ENCODE measurements at places on chromosomes 3 and 15. TPM values are rescaled to one million over a fixed set of nuclear protein-coding genes. Genes with fewer than 3 reads are reported as not detected.

The TMOD2 gene
- 10.5 TPM for total RNA-seq

The RAD51 gene
- total RNA-seq: 4.8 TPM

The HCN4 gene
- not detected for total RNA-seq

The RFC4 gene
- 13.4 TPM for total RNA-seq

The C3orf85 gene
- total RNA-seq: not detected

The REC114 gene
- not detected for total RNA-seq

The AHSG gene
- not detected for total RNA-seq

The GOLGA6L7 gene
- not detected for total RNA-seq

The ASB14 gene
- not detected for total RNA-seq

The GOLGA6L9 gene
- total RNA-seq: 1.3 TPM

The WDR73 gene
- 28.7 TPM for total RNA-seq

The CTNNB1 gene
- total RNA-seq: 1,779 TPM

The CATSPER2 gene
- total RNA-seq: 1.6 TPM

The HDC gene
- total RNA-seq: not detected

The FBXO40 gene
- not detected for total RNA-seq

The TMEM212 gene
- total RNA-seq: not detected

The CFAP44 gene
- total RNA-seq: 4.9 TPM

The NAALADL2 gene
- 2.9 TPM for total RNA-seq

The CYP8B1 gene
- total RNA-seq: not detected

The VEPH1 gene
- 210 TPM for total RNA-seq

The ONECUT1 gene
- not detected for total RNA-seq

The LSAMP gene
- 0.10 TPM for total RNA-seq

The TMEM44 gene
- 40.8 TPM for total RNA-seq

The CIAO2A gene
- 44.7 TPM for total RNA-seq

The PPCDC gene
- 12.7 TPM for total RNA-seq

The WDR93 gene
- total RNA-seq: 0.10 TPM

The GOLGA6L10 gene
- total RNA-seq: 0.65 TPM

The PRR23E gene
- total RNA-seq: not detected

The LRRIQ4 gene
- 0.19 TPM for total RNA-seq

The ANKUB1 gene
- not detected for total RNA-seq

The CIDEC gene
- total RNA-seq: not detected

The IL17RD gene
- total RNA-seq: 0.98 TPM

The PGBD4 gene
- total RNA-seq: 1.3 TPM

The OXTR gene
- 0.65 TPM for total RNA-seq

The CCR9 gene
- total RNA-seq: not detected

The PPP1R14D gene
- total RNA-seq: not detected

The MNS1 gene
- total RNA-seq: 0.48 TPM

The FBLN2 gene
- total RNA-seq: 1.2 TPM

The CD86 gene
- total RNA-seq: not detected

The NPAP1 gene
- not detected for total RNA-seq

The CX3CR1 gene
- total RNA-seq: not detected

The USP19 gene
- 29.6 TPM for total RNA-seq

The IRAK2 gene
- total RNA-seq: 29.4 TPM

The ITIH3 gene
- not detected for total RNA-seq

The RASA2 gene
- total RNA-seq: 15.7 TPM

The MAGI1 gene
- total RNA-seq: 59.7 TPM

Data from vein endothelial cell (primary cell).